ENCODE measurements at places on chromosomes 6 and 20.

- no peak for DNase-seq
Measured at GRCh38 chr6:53441035-53441493, 92.3 kb upstream of the ELOVL5 start.

GRCh38 chr6:36296240-36296639 lies 26.4 kb downstream of the PNPLA1 start:
- no peak for DNase-seq

DNA sequence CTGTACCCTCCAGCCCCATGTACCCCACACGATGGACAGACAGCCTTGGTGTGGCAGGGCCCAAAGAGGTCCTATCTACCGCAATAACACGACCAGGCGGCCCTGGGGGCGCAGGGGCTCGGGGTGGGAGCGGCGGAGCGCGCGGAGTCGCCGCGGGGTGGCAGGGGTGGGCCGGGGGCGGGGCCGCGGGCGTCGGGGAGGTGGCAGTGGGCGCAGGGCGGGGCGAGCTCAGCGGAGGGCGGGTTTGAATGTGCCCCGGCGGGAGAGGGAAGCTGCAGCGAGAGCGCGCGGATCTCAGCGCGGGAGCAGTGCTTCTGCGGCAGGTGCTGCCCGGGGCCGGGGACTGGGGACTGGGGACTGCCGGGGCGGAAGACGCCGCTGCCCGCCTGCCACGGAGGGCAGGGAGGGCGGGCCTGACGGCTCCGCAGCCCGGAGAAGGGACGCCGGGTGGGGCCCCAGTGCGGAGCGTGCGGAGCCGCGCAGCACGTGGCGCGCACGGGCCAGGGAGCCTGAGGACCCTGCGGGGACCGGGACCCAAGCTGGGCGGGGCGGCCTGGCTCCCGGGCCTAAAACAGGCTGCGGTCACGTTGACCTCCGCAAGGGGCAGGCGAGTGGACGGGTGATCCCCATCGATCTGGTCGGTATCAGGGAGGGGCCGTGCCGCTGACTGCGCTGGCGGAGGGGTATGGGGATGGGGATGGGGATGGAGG lies at the start of gene SLC29A1:
SLC29A1 (plus strand) TSS at position 277 of the 710 bp plus-strand sequence. CDS start 3,719 bp downstream, outside the sequence.
- peak; percentile 81 for DNase-seq

DNA sequence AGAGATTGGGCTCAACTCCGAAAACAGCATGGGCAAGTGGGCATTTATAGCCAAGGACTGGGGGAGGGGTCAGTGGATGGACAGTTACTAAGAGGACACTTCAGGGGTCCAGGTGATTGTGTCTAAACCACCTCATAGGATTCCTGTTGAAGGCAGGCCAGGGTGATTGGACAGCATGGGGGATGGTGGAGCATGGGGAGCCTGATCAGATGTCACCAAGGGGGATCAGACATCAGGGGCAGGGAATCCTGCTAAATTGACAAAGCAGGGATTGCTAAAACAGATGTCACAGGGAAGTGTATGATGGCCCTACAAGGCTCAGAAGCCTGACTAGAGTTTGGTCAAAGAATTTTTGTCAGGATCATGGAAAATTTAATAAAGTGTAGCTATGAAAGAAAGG lies 2.4 kb upstream of the PYGB start:
- no peak for DNase-seq

DNA sequence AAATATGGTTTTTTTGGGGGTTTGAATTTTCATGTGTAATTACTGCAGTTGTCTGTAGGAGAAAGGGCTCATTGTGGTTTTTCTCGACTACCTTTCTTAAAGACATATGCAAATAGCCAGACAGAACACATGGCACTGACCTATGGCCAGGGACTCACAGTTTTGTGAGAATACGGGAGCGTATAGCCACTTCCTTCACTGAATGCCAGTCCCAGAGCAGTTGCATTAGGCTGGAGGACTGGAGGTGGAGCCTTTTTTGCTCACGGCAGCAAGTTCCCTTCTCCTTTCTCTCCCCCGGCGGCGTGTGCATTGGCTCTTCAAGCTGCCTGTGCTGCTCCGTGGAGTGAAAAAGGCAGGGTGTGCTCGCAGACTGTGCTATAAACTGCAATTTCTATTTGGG lies 114.9 kb downstream of the AKAP7 start:
- DNase-seq = no peak
